CD4-positive, alpha-beta T cell treated with Interleukin-12 subunit alpha and Interleukin-12 subunit beta, for 1 hour (primary cell): ENCODE measurements at places on chromosomes 5 and 9.

GRCh38 chr9:107260437-107261081 is 22.5 kb upstream of the RAD23B start:
- DNase-seq: no peak

DNA sequence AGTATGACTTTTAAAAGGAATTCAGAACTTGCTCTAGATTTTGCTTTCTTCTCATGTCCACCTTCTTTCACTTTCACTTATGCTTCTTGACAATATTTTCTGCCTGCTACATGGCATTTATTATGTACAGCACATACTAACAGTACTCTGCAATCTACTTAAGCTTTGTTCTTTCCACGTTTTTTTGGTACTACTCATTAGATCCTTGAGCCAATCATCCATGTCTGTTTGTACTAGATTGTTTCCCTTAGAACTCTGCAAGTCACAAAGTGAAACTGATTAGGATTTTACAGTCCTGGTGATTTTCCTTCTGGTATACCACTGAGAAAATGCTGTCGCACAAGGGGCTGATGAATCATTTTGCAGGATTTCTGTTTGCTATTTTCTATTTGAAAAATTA is 78.3 kb downstream of the PARP8 start:
- peak; percentile 34 for DNase-seq

DNA sequence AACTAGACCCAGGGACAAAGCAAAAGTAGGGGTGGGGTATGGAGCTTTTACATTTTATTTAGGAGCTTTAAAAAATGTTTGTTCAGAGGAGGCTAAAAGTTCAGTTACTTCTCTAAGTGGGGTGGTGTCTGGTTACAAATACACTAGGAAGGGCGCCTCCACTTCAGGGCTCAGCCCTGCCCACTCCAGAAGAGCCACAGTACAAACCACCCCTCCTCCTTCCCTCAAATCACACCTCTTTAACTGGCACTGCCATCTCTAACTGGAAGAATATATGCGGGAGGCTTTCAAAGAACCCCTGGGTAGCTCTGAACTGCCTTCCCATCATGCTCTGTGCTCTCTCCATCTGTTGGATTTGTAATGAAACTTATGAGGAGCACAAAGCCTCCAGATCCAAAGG is 98.8 kb upstream of the NFIB start:
- DNase-seq: no peak

DNA sequence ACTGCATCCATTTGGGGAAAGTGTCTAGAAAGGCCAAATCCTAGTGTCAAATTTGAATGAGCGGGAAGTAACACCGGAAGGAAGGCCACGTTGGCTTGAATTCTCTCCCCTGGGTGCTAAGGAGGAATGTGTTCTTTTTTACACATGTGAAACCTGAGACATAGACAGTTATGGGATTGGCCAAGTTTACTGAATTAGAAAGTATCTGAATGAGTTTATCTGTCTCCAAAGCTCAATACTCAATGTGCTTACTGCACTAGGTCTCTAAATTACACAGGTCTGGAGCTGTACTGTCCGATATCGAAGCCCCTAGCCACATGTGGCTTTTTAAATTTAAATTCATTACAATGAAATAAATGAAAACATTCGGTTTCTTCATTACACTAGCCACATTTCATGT is 6.0 kb downstream of the DMRT1 start:
- no peak for DNase-seq

DNA sequence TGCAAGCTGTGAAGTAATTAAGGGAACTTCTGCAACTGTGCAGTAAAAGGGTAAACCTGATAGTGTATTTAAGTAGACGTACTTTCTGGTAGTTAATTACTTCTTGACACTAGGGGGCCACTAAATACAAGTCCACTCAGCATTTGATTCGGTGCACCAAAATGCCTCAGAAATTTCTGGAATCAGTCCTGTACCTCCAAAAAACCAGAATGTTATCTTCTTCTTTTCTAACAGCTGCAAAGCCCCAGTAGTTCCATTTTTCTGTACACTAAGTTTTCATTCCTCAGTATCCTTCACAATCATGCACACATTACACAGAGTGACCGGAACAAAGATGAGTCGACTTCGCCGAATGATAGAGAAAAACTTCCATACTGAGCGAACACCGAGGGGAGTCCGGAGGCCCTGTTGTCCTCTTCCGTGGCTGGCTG is 484 bp downstream of the GFM2 start:
- peak; percentile 48 for DNase-seq

GRCh38 chr9:30775236-30775635 is 1609.2 kb upstream of the ACO1 start:
- no peak for DNase-seq

DNA sequence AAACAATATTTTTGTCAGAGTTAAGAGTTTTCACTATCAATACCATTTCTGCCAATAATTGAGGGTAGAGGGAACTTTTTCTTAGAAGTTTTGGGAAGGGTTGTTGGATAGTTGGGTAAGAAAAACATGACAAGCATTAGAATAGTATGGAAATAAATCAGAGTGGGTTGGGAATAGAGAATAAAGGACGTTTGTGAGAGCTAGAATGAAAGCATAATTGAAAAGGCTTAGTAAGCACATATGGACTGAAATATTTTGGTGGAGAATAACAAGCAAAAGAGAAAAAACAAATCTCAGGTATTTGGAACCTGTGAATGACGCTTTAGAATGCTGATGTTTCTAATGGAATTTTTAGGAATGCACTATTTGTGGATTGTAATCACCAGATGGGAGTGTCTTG is 262.9 kb upstream of the EDIL3 start:
- no peak for DNase-seq

DNA sequence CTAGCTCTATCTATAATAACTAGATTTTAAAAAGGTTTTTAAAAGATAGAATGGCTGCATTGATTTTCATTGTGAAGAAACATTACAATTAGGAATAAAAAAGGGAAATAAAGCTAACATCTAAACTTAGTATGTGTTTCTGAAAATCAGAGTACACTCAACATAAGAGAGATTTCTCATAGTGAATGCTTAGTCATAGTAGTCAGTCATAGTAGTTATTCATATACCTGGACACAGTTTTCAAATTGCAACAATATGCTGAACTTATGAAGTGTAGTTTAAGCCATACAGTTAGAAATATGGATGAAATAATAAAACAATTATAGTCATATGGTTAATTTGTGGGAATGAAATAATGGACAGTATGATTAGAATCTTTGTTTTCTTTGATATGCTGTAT is 273.0 kb upstream of the CTNND2 start:
- DNase-seq: no peak

DNA sequence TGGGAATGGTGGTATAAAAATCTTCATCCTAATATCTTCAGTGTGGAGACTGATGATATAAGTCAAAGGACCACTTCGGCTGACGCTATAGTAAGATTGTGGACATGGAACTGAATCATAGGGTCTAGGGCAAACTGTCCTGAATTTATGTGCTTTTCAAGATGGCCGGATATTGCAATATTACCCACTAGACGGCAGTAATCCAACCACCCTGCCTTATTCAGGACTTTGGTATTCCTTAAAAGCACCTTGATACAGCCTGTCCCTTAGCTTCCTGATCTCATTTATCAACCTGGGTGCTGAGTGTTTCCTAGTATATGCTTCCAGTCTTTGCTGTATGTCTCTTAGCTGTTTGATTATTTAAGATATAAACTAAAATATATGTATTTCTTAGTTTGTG is 71.2 kb upstream of the COX7C start:
- no peak for DNase-seq

- no peak for DNase-seq
These were observed 230 bp downstream of the SLC44A1 start for GRCh38 chr9:105244734-105245028.

DNA sequence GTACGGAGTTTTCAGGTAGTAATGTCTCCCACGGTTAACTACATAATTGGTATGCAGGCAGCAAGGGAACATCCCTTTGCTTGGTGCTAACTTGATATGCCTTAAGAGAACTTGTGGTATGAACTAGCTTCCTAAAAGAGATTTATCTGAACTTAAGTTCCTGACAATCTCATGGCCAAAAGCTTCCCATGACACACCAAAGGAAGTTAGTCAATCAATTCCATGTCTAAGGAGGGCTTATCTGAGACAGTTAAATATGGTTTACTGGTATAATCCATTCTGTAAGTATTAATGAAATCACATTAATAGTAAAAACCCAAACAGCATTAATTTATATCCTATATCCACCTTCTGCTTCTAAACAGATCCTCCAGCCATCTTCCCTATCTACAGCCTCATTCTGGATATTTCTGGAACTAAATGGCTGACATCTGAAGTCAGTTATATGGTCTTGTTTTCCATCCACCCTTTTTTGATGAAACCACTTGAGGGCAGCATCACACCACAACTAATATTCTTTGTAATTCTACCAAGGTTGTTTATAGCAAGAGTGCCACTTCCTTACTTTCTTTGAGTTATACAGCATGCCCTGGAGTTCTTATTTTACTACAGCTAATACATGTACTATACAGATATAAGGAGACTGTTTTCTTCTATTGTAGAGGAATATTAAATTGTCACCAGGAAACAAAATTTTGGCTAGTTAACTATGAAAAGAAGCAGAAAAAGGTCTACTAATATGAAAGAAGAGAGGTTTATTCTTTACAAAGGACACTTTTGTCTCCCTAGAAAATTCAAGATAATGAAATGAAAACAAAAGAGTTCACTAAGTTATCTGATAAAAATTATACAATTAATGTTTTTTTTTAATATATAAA is 34.7 kb downstream of the SHOC1 start:
- DNase-seq: peak; percentile 74

- no peak for DNase-seq
These were observed 433.1 kb downstream of the CHSY3 start for GRCh38 chr5:130337179-130337888.
